ENCODE measurements at places on chromosomes 1 and 21.

- no peak for DNase-seq
Measured at GRCh38 chr1:212930986-212931678, 19.2 kb upstream of the VASH2 start.

- DNase-seq: no peak
Measured at GRCh38 chr1:11067716-11068599, 8.1 kb upstream of the SRM start.

GRCh38 chr1:112937070-112937469 lies 18.9 kb downstream of the SLC16A1 start:
- DNase-seq: no peak

- no peak for DNase-seq
Measured at GRCh38 chr1:8091691-8092090, 65.6 kb upstream of the ERRFI1 start.

DNA sequence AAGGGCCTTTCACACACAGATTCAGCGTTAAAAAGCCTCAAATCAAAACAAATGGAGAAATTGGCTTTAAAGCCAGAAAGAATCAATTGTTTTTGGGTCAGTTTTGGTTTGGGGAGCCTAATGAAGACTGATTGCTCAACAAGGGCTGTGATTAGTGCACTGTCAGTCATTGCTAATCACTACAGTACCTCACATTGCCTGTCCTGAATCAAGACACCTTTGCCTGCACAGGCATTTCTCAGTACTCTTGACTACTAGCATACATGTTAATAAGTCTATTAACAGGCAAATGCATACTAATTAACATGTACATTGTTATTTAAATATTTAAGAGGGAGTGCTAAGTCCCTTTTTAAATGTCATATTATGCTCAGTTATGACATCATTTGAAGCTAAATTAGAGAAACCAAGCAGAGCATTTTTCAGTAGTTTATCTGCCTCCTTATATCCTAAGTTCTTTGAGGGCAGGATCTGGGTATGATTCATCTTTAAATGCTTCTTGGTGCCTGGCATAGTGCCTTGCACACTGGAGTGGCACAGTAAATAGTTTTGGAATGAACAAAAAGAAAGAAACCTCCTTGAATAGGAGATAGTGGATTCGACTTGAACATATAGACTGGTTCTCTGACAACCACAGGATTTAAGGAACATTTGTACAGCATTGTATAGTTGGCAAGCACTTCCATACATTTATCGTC lies 25.8 kb upstream of the CCN1 start:
- no peak for DNase-seq

DNA sequence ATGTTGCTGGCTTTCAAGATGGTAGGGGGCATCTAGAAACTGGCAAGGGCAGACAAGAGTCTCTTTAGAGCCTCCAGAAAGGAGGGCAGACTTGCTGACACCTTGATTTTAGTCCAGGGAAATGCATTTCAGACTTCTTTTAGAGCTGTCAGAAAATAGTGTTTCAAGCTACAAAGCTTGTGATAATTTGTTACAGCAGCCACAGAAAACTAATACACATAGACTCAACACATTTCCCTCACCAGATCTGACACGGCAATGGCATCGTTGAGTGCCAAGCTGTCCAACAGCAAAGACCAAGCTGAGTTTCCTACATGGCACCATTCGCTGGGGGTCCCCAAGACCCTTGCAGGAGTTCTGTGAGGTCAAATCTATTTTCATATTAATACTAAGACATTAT lies 62.0 kb downstream of the SLC9A1 start:
- DNase-seq: no peak

- DNase-seq: peak; percentile 86
Measured at GRCh38 chr1:156146020-156146768, 7.2 kb upstream of the SEMA4A start.

DNA sequence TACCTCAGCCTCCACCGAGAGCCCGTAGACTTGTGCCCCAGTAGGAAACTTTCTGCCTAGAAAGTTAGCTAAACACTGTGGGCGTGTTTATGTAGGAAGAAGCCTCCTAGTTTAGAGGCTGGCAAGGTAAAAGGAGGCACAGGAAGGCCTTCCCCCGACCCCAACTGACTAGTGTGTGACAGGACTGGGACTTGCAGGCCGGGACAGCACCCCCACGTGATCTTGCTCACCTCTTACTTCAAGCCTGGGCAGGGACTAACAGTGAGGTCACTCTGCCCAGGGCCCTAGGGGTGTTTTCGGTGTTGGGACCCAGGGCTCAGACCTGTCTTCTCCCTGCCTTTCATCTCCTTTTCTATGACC lies 392 bp upstream of the TAGLN2 start:
- DNase-seq: no peak

DNA sequence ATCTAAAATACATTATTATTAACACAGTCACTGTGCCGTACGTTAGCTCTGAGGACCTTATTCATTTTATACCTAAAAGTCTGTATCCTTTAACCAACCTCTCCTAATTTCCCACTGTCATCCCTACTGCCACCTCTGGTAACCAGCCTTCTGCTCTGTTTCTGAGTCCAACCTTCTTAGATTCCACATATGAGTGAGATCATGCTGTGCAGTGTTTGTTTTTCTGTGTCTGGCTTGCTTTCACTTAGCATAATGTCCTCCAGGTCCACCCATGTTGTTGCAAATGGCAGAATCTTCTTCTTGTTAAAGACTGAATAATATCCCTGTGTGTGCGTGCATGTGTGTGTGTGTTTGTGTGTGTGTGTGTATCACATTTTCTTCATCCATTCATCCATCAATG lies 64.2 kb downstream of the ETS2 start:
- DNase-seq: no peak

- DNase-seq: no peak
Measured at GRCh38 chr1:68791800-68792199, 294.9 kb upstream of the DEPDC1 start.

DNA sequence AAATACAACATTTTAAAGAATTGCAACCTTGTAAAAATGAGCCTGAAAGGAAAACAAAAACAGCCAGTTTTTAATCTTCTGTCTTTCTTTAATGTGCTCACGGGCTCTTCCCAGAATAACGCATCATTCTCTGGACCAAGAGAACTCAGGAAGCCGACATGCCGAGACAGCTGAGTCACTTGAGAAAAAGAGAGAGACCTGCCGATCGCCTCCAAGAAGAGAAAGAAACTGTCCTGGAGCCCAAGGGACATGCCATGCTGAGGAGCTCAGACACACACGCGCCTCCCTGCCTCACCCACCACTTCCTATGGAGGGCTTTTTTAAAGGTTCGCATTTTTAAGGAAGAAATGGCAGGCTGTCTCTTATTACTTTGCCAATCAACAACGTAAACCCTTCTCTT lies 176.4 kb downstream of the ZNF281 start:
- no peak for DNase-seq

GRCh38 chr1:6352138-6352563 lies 41.4 kb downstream of the ACOT7 start:
- no peak for DNase-seq

DNA sequence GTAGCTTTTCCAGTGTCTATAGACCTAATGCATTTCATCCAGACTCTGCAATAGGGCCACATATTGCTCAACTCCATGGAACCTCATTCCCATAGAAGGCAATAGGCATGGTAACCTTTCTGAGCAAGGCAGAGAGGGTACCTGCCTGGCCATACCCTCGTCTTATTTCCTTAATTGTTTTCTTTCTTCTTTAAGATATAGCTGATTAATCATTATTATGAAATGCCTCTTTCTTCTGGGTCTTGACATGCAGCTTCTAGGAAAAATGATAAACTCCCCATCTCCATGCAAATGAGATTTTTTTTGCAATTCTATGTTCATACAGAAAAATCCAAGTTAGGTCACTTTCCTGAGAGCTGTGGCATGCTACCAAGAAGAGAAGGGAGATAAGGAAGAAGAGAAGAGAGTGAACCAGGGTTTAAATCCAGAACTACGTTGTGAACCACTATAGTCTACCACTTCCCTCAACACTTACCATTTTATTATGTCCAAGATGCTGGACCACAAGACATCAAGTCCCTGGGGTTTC lies 33.0 kb upstream of the IL20 start:
- no peak for DNase-seq

- DNase-seq: no peak
Measured at GRCh38 chr1:13593511-13594131, 10.0 kb downstream of the PDPN start.

All from Jurkat, Clone E6-1 (cell line).